ENCODE measurements at places on chromosomes 16 and 17. TPM values are rescaled to one million over a fixed set of nuclear protein-coding genes. Genes with fewer than 3 reads are reported as not detected.

Gene SHCBP1
- total RNA-seq = 7.7 TPM

GRCh38 chr17:73936908-73937627, 266.4 kb upstream of the RPL38 start:
- ATAC-seq = no peak

GRCh38 chr17:688100-688989, 26.3 kb downstream of the VPS53 start:
- no peak for ATAC-seq

- no peak for ATAC-seq
These were observed 592 bp upstream of the NUFIP2 start for GRCh38 chr17:29294580-29294900.

GRCh38 chr16:74585846-74586443, 21.0 kb downstream of the GLG1 start:
- ATAC-seq = no peak

- ATAC-seq = no peak
These were observed 1011.6 kb downstream of the KCNJ18 start for GRCh38 chr17:22703786-22704441.

Gene CASKIN1
- total RNA-seq = 0.08 TPM

DNA sequence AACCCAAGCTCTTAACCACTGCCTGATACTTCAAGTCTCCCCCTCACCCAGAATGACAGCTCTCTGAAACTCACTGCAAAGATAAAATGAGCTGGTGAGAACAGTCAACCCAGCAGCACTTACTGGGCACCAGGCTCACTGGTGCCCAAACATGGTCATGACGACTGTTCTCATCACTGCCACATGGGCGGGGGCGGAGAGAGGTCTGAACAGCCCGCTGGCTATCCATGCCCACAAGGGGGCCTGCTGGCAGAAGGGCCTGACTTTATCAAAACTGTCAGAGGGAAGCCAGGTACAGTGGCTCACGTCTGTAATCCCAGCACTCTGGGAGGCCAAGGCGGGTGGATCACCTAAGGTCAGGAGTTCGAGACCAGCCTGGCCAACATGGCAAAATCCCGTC, 4.0 kb downstream of the MYBBP1A start:
- ATAC-seq = no peak

- ATAC-seq = peak; percentile 79
These were observed 41.0 kb upstream of the SREBF1 start for GRCh38 chr17:17877529-17878358.

GRCh38 chr16:31130899-31131298, 4.6 kb downstream of the PRSS8 start:
- ATAC-seq = peak; percentile 74

GRCh38 chr17:28182559-28182958, 136.4 kb upstream of the TMEM97 start:
- no peak for ATAC-seq

DNA sequence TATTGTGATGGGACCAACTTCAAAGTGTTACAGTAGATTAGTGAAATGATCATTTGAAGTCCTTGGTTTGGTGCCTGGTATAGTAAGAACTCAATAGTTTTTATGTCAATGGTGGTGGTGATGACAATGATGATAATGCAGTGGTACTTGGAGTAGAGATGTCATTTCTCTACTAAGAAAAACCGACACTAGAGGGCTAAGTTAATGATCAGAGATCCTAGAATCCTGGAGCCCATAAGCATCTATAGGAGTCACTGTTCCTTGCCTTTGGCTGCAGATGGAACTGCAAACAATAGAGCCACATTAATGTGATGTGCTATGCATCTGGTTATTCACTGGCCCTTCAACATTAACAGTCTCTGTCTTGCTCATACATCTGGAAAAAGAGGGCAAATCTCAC, 103.8 kb downstream of the ANKFN1 start:
- no peak for ATAC-seq

DNA sequence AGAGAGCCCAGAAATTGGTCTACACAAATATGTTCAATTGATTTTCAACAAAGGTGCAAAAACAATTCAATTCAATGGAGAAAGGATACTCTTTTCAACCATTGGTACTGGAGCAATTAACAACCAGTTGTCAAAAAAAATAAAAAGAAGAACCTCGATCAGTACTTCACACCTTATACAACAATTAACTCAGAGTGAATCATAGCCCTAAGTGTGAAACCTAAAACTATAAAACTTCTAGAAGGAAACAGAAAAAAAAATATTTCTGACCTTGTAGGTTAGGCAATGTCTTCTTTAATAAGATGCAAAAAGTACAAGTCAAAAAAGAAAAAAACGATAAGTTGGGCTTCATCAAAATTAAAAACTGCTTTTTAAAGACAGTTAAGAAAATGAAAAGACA, 56.1 kb upstream of the CHMP6 start:
- no peak for ATAC-seq

GRCh38 chr17:75208161-75208560, 2.7 kb downstream of the NUP85 start:
- no peak for ATAC-seq

- no peak for ATAC-seq
These were observed 24.8 kb upstream of the ERN1 start for GRCh38 chr17:64154717-64155116.

Gene DNAAF1
- total RNA-seq = 0.16 TPM

DNA sequence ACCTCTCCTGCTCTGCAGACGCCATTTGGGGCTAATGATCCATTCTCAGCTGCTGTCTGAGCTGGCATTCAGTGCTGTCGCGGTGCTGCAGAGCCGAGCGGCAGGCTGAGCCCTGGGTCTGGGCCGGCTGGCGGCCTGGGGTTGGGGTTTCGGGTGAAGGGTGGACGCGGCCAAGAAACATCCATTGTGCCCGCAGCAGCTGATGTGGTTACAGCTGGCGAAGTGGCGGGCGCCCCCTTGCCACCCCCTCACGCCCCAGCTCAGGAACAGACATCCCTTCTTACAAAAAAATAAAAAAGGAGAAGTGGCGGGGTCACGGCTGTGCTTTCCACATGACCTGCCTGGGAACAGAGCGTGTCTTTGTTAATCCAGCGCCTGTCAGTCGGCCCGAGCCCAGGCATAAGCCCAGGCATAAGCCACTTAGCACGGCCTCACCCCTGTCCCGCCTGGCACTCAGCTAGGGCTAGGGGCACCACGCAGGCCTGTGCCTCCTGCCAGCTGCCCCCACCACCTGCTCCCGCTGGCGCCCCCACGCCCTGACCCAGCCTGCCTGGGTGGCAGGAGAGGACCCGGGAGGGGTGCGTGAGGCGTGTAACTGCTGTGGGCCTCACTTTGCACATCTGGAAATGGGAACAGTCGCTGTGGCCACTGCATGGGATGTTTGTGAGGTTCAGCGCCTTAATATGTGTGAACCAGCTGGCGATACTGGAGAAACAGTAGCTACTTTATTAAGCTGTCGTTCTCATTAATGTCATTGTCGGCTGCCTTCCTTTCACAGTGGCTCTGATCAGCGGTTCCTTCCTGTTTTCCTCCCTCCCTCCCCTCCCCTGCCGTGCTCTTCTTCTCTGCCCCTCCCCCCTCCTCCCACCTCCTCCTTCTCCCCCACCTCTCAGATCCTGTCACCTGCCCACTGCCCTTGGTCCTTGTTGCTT, 197.7 kb upstream of the CIBAR2 start:
- no peak for ATAC-seq

DNA sequence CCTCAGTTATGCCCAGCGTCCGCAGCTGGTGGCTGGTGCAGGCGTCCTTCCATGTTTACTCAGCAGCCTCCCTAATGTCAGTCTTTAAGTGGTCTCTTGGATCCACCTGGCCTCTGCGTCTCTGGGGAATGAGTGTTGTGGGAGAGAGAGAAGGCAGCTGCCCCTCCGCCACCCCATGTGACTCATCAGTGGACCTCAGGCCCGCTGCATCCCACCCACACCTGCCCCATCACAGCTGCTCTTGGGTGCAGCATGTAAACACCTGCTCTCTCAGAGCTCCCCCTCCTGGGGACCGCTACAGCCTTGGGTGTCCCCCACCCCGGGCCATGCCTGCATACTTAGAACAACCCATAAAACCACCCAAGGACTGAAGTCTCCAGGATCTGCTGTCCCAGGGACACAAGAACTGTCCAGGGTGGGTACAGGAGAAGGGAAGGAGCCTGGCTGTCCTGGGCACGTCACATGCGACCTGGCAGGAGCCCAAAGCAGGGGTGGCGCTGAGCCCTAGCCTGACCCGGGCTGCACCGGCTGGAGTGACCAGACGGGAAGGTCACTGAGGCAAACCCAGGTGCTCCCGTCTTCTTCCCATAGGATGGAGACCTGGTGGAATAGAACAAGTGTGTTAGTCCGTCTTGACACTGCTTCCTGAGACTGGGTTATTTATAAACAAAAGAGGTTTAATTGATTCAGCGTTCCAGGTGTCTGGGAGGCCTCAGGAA, 4.2 kb downstream of the C16orf90 start:
- ATAC-seq = no peak

Gene TMEM235
- not detected for total RNA-seq

DNA sequence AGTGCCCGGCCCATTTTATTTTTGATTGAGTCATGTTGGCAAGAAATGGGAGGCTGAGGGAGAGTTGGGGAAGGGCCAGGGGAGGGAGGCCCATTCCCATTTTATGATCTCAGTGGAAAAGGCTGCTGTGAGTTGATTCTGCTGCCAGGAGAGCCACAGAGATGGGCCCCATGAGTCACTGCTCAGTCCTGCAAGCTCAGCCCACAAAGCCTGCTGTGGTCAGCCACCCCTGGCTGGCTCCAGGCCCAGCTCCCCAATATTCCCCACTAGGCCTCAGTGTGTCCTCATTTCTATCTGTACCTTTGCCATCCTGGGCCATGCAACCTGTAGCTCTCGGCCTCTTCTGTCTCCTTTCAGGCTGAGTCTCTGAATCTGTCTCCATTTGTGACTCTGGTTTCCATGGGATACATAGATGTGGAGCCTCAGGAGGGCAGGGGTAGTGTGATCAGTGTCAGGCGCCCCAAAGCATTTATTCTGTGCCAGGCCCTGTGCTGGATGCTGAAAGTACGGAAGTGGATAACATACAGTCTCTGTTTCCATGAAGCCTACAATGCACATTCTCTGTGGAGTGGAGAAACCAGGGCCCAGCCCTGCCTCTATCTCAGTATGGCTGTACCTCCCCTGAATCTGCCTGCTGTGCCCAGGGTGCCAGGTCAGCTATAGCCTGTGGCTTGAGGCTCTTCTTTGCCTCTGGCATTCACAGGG, 1.9 kb upstream of the PLEKHG4 start:
- peak; percentile 23 for ATAC-seq

- ATAC-seq = no peak
These were observed 70.1 kb upstream of the BCO1 start for GRCh38 chr16:81168406-81168805.

Gene TCAP
- 0.40 TPM for total RNA-seq

DNA sequence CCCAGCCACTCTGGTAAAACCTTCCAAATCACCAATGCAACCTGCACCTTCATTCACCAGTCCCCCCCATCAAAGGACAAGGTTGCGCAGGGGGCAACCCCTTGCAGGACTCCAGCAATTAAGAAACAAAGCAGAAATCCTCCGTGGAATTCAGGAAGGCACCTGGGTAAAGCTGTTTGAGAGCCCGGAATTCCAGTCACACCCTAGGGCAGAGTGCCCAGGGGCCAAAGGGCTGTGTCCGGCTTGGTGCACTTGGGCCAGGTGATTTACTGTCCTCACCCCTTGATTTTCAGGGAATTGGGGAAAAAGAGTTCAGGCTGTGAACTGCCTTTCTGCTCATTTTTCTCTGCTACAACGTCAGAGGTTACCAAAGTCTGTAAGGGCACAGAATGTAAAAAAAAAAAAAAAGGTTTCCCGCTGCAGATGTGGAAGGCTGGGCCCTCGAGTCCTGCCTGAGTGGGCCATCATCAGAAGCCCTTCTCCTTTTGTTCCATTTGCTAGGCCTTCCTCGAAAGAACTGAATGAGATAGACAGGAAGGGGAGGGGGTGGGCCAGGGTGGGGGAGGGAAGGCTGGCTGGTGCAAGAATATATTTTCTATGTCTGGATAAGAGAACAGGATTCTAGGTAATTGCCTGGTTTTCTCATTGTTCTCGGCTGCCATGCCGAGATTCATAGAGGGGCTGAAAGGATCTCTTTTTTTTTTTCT, 266.5 kb upstream of the PSMD7 start:
- no peak for ATAC-seq

Gene ARL5C
- total RNA-seq = not detected

DNA sequence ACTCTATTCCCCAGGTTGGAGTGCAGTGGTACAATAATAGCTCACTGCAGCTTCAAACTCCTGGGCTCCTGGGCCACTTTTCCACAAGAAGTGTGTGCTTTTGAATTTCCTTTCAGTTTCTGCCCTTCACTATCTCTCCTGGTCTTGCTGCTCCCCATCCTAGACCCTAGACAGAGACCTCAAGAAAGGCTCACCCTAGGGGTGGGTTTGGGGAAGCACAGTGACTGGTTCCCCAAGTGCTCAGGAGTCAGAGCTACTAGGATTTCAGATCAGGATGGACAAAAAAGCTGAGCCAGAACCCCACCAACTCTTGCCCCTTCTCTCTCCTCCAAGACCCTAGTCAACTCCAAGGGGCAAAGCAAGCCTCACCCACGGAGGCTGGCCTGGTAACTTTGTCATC, 1.6 kb upstream of the SEBOX start:
- ATAC-seq = no peak

Gene PPP1R27
- total RNA-seq = 0.24 TPM

Gene GNAO1
- total RNA-seq = 0.64 TPM

GRCh38 chr16:70586731-70587130, 59.6 kb upstream of the IL34 start:
- no peak for ATAC-seq

DNA sequence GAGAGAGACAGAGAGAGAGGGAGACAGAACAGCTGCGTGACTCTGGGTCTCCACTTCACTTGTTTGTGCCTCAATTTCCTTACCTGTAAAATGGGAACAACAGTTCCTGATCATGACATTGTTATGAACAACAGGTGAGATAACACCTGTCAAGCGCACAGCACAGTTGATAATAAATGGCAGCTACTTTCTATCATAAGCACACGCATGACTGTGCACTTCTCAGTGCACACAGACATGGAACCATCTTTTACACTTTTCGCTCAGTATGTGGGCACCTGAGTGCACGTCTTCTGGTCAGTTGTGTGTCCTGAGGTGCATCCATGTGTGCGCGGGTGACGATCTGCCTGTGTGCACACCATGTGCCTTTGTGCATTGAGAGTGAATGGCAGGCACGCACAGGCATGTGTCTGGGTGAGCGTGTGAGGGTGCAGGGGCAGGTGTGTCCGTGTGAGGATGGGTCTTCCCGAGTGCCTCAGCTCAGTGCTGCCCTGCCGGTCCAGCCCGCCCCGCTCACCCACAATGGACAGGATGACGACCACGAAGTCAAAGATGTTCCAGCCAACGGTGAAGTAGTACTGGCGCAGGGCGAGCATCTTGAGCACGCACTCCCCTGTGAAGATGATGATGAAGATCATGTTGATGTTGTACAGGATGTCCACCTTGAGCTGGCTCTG, 10.3 kb upstream of the CD79B start:
- ATAC-seq = no peak

GRCh38 chr16:49216593-49216992, 65.0 kb downstream of the CBLN1 start:
- ATAC-seq = no peak

Gene CHP2
- 0.08 TPM for total RNA-seq
